Urinary bladder (tissue), 4 donors: ENCODE measurements at places on chromosomes 2 and 18.
A peak's percentile ranks its signal among the peaks of the same experiment; 100 is the strongest.

DNA sequence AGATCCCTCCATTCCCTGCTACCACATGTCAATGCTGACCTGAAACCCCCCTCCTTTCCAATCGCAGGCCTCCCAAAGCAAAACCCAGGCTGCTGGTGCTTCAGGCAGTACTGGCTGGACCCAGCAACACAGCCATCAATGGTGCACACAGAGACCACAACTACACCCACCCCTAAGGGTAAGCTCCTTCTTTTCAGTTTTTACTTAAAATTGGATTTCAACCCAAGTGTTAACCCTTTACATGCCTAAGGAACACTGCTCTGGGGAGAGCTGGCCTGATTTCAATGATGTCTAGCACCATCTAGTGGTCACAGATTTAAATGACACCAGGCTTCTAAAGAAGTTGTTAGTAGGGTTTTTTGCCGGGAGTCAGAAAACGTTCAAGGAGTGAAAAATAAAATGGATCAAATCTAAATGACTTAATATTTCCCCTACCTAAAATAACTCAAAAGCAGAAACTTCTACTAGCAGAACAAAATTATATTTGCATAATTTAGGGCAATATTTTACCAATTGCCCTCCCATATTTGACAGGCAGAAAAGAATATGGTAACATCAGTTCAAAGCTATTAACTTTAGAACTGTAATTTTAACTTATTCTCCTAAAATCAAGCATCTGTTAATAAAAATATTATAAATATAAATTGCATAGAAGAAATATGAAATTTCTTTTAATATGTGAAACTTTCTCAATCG is 24.6 kb downstream of the FECH start:
- no peak for DNase-seq

DNA sequence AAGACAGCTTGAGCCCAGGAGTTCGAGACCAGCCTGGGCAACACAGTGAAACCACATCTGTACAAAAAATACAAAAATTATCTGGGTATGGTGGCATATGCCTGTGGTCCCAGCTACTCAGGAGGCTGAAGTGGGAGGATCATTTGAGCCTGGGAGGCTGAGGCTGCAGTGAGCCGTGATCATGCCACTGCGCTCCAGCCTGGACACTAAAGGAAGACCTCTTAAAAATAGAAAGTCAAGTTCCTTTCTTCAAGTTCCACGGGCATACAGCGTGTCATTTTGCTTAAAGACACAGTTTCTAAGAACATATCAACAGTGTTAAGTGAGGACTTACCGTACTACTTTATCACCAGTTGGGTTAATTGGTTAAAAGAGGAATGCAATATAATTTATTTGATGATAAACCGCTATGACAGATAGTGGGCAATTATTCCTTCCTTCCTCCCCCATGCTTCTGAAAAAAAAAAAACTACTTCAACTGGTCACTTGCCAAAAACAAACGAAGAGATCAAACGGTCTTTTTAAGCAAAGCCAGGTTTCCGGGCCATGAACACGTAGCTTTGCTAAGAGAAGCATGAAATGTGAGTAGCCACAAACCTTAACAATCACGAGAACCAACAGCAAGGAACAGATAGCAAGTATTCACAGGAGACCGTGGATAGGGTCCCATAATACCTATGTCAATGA is 21.4 kb downstream of the AP1S3 start:
- no peak for DNase-seq

GRCh38 chr2:98385050-98385699 is 38.9 kb downstream of the CNGA3 start:
- DNase-seq, result no peak

DNA sequence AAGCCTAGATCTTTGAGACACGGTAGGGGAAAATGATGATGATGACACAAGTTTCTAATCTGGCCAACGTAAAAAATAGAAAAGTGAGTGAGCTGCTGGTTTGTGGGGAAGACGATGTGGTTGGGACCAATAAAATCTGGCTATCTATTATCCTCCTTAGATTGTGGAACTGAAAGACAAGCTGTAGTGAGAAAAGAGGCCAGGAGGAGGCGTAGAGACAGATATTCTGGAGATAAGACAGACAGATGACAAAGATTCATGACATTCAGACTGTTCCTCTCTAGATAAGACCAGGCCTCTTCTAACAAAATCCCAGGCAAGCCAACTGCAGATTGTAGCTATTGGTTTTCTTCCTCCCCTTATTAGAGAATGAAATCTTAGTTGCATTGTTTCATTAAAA is 376.3 kb upstream of the UBE2E3 start:
- no peak for DNase-seq

DNA sequence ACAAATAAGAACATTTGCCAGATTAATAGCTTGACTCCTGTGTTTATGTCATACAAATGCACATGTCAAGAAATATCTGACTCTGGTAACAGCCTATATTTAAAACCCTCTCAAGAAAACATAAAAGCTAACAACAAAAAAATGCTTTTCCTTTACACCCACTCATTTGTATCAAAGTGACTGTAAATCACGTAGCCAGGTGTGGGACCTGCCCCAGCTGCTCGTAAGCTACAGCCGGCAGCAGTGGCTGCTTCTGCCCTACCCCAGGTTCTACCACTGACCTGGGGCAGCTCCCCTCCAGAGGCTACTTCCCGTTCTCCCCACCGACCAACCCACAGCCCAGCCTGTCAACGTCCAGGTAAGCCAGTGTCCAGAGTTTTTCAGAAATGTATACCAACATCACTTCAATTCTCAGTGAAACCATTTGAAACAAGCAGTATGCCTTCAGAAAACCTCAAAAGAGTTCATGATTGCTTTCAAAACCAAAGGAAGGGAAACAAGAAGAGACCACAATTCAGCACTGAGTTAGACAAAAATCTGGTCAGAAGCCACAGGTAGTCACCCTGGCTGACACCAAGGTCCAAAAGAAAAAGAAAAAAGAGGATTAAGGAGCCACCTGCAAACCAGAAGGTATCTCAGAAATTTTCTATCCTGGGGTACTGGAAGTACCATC is 40.4 kb downstream of the KIDINS220 start:
- no peak for DNase-seq

- DNase-seq, result no peak
These were observed 90.5 kb upstream of the YWHAQ start for GRCh38 chr2:9721344-9721743.

DNA sequence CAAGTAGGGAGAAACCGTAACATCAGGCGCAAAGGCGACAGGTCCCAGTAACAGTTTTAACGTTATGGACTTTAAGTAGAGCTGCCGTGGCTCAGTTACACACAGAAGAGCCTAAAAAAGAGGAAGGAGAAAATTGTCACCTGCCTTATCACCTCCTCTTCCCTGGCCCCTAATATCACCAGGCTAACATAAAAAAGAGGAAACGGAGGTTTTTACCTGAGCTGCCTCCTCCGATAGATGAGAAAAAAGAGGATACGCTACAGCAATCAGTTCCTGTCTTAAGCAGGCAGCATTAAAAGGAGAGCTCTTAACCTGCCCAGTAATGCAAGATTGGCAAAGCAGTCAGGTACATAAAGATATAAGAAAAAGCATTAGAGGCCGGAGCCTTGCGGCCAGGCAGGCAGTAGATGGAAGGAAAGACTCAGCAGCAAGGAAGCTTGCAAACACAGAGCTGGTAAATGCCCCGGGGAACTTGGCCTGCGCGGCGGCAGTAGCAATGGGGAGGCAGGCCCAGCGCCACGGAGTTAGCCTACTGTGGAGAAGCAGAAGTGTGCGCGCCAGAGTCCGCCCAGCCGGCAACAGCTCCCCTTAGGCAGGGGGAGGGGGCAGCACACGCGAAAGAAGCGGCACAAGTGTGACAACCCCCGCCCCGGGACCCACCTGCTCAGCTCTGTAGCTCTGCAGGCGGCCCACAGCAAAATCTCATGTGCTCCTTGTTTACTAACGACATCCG is 116.3 kb upstream of the SCN7A start:
- DNase-seq, result no peak

DNA sequence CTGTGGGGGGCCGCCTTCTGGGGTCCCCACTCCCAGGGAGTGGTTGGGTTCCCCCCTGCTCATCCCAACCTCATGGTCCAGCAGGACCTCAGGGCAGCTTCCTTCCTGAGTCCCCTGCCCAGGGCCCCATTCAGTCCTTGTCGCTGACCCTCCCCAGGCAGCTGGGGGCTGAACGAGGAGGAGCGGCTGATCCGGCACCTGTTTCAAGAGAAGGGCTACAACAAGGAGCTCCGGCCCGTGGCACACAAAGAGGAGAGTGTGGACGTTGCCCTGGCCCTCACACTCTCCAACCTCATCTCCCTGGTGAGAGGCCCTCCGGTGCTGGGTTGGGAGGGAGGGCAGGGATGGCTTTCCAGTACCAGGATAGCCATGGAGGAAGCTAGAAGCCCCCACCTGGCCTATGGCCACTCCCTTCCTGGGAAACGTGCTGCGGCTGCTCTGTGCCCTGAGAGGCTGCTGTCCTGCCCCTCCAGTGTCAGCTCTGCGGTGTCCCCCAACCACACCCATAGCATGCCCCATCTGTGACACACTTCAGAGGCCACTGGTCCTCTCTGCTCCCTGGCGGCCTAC is 497 bp downstream of the CHRND start:
- no peak for DNase-seq

DNA sequence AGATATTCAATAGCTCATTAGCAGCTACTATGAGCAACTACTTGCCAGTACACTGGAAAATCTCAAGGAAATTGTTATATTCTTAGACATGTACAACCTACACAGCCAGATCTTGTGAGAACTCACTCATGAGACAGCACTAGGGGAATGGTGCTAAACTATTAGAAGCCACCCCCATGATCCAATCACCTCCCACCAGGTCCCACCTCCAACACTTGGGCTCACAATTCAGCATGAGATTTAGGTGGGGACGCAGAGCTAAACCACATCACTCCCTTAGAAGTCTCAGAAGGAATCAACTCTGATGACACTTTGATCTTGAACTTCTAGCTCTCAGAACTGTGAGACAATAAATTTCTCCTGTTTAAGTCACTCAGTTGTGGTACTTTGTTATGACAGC is 418.3 kb upstream of the SPHKAP start:
- DNase-seq, result no peak

DNA sequence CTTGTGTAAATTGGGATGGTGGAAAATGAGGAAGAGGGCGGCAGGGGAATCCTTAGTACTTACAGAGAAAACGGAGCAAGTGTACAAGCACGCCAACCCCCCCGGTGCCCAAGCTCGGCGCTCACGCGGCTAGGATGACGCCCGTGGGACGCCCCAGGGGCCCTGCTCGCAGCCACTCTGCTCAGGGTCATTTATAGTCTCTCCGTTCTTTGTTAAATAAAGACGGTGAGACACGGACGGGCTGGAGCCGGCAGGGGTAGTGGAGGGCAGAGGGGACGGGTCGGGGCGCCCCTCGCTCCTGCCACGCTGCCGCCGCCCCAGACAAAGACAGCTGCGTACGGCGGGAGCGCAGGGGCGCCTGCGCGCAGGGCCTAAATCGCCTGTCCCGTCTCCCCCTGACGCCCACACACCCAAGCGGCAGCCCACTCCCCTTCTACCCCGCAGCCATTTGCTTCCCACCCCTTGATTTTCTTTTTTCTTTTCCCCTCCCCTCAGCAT is 37.8 kb downstream of the PCBP1 start:
- no peak for DNase-seq

- no peak for DNase-seq
These were observed 90.3 kb downstream of the RPRM start for GRCh38 chr2:153388246-153388645.

- DNase-seq, result peak; percentile 63
These were observed 77.6 kb upstream of the ALPP start for GRCh38 chr2:232300894-232301387.

DNA sequence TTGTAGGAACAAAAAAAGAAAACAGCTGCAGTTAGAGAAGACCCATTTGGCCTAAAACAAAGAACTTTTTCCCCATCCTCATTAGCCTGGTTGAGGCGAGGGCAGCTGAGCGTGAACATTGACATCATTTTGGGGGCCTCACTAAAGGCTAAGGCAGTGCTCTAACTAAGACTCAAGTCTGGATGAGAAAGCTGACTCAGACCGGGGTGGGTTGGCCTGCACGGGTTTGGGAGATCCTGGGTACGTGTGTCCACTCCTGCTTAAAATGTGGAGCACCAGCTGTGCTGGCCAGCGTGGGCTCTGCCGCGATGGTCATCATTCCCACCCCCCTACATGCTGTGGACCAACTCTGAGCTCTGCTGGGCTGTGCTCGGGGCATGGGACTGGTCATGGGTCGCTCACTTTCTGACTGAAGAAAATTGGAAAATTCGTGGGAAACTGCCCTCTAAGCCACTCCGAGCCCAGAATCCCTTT is 86.0 kb upstream of the TMEM247 start:
- no peak for DNase-seq

DNA sequence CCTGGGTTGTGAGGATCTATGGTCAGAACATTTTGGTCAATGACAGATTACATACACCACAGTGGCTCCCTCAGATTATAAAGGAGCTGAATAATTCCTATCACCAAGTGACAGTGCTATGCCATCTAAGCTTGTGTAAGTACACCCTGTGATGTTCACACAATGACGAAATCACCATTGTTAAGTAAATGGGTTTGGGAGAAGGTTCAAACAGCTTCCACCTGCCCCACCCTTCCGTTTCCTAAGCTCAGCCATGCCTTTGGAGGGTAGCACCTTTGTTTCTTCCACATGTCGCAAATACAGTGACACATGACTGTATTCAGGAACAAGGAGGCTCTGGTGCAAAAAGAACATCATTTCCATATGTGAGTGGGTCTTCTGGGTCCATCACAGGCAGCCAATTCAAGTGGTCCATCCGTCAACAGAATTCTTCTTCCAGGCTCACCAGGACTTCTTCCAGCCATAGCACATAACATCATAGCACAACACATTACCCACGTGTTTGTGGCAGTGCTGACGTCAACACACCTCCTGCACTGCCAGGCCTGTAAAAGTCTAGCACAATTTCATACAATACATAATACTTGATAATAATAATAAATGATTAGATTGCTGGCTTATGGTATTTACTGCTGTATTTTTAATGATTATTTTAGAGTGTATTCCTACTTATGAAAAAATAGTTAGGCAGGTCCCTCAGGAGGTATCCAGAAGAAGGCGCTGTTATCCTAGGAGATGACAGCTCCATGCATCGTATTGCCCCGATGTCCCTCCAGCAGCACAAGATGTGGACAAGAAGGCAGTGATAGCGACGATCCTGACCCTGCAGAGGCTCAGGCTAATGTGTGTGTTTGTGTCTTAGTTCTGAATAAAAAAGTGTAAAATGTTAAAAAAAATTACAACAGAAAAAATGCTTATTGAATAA is 264.8 kb downstream of the ANAPC1 start:
- no peak for DNase-seq

- no peak for DNase-seq
These were observed 611.6 kb downstream of the FBXO15 start for GRCh38 chr18:73535990-73536389.

DNA sequence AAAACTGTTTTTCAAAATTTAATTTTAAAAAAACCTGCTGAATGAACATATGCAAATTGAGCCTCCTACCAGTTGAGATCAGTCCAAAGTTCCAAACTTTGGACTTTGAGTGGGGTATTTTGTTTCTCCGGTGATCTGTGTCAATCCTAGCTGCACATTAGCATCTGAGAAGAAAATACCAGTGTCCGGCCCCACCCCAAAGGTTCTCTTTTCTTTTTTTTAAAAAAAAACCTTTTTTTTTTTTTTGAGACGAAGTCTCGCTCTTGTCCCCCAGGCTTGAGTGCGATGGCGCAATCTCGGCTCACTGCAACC is 91.7 kb downstream of the SEPTIN10 start:
- no peak for DNase-seq

- DNase-seq, result no peak
These were observed 34.2 kb upstream of the DYSF start for GRCh38 chr2:71419145-71419544.

GRCh38 chr2:84486441-84487115 is 27.5 kb upstream of the SUCLG1 start:
- peak; percentile 26 for DNase-seq
